ENCODE measurements at places on chromosomes 16 and 17.

DNA sequence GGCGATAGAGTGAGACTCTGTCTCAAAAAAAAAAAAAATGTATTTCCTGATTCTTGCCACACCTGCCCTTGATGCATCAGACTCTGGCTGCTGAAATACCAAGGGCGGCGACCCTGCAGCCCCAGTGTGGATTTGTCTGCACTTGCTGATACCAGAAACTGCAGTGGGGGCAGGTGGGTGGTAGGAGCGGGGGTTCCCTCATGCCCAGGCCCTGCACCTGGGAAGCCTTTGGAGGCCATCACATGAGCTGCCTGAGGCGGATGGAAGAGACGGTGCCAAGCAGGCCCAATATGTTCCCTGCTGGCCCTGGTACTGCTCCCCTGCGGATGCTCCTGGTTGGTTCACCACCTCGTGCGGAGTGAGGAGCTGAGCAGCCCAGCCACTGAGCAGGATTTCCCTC, 50.6 kb downstream of the MARF1 start:
- DNase-seq: no peak

- DNase-seq: no peak
Observed at GRCh38 chr17:31415004-31415454, 23.6 kb downstream of the RAB11FIP4 start.

DNA sequence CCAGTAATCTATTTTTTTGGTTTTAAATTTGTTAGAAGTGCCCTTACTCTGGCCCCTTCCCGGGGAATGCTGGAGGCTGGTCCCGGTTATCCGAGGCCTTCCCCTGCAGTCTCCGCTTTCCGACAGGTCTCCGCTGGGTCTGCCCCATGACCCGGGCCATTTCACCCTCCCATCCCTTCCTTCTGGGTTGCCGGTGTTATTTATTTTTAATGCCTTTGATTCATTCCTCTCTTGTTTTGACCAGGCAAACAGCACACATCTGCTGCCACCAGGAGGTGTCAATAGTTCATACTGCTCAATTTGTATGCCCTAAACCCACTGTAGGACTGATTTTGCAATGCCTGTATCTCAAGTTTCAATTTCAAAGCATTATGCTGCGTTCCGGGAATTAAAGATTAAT, 113.2 kb upstream of the IRX5 start:
- DNase-seq: no peak

- DNase-seq: no peak
Observed at GRCh38 chr17:15970500-15970899, 25.6 kb downstream of the ADORA2B start.

DNA sequence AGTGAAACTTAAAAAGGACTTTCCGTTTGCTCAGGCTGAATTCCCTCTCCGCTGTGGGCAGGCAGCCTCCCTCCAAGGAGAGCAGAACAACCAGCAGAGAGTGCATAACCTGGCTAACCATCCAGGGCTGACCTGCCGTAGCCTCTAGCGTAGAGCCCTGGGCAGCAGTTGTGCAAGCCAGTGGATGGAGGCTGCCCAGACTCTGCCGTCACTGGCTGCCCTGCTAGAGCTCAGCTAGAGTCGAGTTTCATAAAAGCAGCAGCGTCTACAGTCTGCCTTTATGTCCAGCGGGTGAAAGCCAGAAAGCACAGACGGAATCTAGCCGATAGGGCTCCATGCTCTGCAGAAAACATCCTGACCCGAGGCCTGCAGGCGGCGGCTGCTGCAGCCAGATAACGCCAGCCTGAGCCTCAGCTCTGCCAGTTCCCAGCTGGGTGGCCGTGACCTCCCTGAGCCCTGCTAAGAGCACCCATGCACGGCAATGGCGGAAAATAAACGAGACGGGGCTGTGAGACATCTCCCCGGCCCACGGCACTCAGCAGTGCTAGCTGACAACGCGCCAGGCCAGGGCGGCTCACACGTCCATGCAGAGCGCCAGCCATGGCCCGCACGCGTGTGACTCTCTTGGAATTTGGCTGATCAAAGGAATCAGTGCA, 231.3 kb downstream of the ENGASE start:
- DNase-seq: no peak

DNA sequence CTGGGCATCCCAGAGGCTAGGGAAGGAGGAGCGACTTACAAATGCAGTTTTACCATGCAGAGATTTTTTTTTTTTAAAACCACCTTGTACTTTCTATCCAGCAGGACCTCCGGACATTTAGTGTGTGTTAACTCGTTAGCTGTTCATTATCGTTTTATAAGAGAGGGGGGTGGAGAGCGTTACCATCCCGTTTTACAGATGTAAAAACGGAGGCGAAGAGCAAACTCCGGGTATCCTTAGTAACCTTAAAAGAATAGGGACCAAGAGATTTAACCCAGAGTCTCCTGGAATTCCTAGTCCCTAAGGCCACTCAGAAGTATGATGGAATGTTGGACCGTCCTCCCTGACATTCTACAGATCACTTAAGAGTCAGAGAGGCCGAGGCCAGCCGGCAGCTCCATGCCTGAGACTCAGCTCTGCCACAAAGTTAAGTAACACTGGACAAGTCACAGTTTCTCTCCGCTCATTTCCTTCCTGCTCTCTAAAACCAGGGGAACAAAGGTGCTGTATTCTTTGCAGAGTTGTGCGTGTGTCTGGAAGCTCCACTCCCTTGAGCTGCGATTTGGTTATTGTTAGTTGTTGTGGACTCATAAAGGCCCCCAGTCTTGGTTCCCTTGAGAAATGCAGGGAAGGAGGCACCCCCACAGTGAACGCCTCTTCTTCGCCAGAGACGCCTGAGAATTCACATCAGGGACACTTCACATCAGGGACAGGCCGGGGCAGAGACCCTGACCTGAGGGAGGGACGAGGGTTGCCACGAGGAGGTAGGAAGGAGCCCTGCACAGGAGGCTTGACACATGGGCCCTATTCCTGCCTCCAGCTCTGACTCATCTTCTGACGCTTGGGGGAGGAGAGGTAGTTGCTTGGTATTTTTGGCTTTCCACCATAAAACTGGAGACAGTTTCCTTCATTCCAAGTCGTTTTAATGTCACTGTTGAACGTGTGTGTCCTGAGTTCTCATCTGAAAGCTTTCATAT, 1.2 kb downstream of the DUSP14 start:
- peak; percentile 36 for DNase-seq

DNA sequence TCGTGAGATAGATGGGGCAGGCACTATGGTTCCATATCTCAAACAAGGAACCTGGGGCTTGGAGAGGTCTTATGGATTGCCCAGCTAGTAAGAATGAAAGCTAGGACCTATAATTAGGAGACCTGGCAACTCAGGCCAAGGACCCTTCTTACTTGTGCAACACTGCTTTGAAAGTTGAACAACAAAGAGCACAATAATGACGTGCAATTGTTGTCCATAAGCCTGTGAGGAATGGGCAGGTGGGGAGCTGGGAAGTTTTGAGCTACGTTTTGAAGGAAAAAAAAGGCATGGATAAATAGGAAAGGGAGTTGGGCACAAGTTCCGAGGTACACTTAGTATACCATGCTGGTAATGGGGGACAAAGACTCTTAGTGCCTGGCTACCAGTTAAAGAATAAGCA, 104.3 kb downstream of the HS3ST3B1 start:
- DNase-seq: no peak

DNA sequence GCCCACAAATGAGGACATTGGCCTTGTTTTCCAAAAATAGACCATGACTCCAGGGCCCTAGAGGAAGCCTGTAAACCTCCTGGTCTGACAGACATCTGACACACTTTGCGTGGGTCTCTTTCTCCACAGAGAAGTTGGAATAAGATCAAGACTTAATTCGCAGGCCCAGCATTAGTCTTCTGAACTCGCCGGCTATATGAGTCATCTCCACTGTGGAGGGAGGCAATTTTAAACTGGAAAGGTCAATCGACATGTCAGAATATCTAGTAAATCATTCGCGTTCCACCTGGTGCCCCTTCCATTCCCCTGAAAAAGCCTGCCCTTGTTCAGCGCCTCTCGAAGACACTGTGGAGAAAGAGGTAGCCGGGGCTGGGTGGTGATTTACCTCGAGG, 140.1 kb downstream of the CLEC16A start:
- DNase-seq: no peak

DNA sequence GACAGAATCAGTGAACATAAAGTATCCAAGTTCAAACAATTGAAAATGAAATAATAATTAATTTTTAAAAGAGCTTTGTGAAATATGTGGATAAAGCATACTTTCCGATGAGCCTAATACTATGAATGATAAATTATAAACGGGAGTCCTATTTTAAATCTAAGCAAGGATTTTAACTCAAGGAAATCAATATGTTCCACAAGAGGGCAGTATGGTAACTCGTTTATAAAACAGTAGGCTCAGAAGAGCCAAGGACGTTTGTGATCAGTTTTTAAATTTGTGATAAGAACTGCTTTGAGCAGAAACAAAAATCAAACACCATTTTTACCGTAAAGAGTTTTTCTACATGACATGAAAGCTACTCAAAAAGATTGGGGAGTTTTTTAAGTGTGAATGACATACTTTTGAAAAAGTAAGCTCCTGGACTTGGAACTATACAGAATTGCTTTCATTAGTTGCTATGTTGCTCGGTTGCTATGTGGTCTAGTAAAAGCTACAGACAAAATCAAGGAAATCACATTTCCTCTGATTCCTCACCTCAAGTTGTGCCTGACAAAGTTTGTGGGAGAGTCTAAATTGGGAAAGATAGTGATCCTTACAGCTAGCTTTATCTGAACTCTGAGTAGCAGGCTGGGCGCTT, 11.8 kb upstream of the TEKT1 start:
- DNase-seq: no peak

DNA sequence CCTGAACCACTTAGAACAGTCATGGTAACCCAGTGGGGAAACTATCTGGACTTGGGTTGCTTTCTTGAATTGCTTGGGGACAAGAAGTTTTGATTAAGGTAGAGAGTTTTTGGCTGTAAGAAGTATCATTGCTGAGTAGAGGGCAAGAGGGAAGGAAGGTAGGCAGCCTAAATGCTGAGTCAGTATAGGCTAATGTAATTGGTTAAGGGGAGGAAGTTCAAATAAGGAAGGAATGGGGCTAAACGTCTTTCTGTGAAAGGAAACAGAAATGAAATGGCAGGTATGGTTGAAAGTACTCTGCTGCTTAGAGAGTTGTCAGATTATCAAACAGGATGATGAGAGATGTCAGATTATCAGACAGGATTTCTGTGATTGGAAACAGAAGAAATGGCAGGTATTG, 20.3 kb downstream of the KPNB1 start:
- no peak for DNase-seq

- no peak for DNase-seq
Observed at GRCh38 chr17:2862197-2862596, 66.0 kb downstream of the RAP1GAP2 start.

DNA sequence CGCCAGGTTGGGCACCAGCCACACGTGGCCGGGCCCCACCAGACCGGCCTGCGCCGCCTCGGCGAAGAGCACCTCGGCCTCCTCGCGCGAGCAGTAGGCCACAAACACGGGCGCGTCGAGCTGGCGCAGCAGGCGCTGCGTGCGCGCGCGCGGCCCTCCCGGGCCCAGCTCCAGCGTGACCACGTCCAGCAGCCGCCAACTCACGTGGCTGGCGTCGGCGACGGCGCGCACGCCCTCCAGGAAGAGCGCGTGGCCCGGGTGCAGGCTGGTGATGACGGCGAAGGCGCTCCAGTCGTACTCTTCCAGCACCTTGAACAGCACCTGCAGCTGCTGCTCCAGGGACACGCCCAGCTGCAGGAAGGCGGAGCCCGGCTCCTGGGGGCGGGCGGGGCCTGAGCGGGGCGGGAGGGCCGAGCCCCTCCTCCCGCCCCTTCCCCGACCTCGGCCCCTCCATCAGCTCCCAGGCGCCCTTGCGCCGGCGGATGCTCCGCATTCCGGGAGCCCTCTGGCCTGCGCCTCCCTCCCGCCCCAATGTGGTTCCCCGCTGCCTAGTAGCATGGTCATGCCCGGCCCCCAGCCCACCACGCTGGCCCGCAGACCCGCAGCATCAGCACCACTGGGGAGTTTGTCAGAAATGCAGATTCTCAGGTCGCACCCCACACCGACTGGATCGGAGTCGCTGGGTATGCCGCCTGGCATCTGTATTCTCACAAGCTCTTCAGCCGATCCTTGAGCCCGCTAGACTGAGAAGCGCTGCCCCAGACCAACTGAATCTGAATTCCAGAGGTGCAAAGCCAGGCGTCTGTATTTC, 7.2 kb downstream of the GRIN2C start:
- DNase-seq: peak; percentile 76

- DNase-seq: peak; percentile 39
Observed at GRCh38 chr17:47864791-47865216, 13.8 kb upstream of the SP6 start.

GRCh38 chr17:79976451-79976850, 59.2 kb downstream of the TBC1D16 start:
- no peak for DNase-seq

DNA sequence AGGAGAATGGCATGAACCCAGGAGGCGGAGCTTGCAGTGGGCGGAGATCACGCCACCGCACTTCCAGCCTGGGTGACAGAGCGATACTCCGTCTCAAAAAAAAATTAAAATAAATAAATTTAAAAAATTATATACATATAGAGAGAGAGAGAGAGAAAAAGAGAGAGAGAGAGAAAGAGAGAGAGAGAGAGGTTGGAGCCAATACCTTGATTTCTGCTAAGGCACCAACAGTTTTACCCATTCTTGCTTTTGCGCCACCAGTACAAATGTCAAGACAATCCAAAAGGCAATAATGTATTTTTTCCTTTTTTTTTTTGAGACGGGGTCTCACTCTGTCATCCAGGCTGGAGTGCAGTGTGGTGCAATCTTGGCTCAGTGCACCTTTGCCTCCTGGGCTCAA, 17.2 kb downstream of the BRIP1 start:
- DNase-seq: no peak

DNA sequence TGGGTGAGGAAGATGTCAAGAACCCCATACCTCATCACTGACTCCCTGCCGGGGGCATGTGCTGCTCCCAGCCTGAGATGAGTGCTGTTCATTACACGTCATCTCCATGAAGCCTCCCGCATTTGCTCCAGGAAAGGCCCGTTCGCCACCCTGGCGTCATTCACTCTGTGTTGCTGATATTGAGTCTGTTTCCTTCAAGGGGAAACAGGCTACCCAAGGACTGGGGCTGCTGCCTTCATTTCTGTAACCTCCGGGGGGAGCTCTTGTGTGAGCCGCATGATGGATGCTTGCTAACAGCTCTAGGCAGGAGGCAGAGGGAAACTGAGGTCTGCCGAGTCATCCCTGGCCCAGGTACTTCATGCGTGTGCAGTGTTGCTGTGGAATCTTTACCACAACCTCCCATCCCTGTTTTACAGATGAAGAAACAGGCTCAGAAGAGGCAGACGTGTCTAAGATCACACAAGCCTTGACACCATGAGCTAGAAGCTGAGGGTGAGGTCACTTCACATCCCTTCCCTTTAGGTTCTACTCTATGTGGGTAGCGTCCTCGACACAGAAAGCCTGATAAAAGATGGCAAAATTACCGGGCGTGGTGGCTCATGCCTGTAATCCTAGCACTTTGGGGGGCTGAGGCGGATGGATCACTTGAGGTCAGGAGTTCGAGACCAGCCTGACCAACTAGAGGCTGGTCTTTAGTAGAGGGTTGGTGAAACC, 3.5 kb upstream of the ARMC5 start:
- DNase-seq: peak; percentile 62

Measured in activated CD4-positive, alpha-beta T cell treated with anti-CD3 and anti-CD28 coated beads for 48 hours (primary cell).